NCI-H2081 (cell line): ENCODE measurements at places on chromosomes 12 and 14.

GRCh38 chr14:20610002-20610765 lies 19.0 kb upstream of the RNASE12 start:
- DNase-seq = peak; percentile 77

DNA sequence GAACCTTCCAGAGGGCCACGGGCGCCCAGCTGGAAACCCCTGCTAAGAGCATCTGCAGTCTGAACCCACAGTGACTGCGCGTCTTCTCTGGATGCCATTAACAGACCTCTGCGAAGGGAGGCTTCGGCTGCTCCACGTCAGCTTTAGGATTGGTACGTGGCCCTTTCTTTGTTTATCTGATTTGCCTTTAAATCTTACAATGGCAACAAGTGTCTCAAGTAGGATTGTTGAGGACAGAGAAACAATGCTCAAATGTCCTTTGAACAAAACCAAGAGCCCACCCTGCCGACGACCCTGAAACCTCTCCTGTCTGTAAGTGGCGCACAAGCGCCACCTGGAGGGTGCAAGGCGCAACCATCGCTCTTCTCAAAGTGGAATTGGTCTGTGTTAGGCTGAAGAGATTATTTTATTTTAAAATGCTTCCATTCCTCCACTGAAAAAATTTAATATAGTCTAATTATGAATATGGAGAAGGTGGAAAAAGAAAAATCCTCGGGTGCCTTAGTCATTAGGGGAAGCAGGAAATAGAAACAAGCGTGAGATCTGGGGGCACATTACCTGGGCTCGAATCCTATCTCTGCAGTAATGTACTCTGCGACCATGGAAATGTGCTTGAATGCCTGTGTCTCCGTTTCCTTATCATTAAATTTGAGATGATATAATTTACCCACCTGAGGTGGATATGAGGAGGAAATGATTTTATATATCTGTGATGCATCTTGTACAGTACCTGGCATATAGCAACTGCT lies 82.6 kb upstream of the PTPRB start:
- DNase-seq = peak; percentile 41

- DNase-seq = no peak
Observed at GRCh38 chr12:132147423-132148367, 3.4 kb downstream of the NOC4L start.

- no peak for DNase-seq
Observed at GRCh38 chr12:96228566-96229248, 34.5 kb downstream of the ELK3 start.

DNA sequence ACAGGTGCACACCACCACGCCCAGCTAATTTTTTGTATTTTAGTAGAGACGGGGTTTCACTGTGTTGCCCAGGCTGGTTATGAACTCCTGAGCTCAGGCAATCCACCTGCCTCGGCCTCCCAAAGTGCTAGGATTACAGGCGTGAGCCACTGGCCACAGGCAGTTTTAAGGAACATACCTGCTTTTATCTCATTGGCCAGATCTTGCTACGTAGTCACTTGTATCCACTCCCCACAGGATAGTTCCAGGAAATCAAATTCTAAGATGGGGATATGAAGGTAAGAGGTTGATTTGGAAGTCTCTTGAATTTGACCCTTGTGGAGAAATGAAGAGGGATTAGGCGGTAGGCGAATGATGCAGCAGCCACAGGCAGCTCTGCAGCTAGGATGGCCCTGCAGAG lies 8.8 kb upstream of the PLEKHG6 start:
- no peak for DNase-seq

GRCh38 chr12:127144770-127145169 lies 1122.2 kb upstream of the TMEM132C start:
- DNase-seq = no peak

GRCh38 chr12:49507139-49507538 lies 31.7 kb upstream of the KCNH3 start:
- DNase-seq = no peak

- DNase-seq = no peak
Observed at GRCh38 chr14:75042035-75042434, 9.2 kb downstream of the MLH3 start.

DNA sequence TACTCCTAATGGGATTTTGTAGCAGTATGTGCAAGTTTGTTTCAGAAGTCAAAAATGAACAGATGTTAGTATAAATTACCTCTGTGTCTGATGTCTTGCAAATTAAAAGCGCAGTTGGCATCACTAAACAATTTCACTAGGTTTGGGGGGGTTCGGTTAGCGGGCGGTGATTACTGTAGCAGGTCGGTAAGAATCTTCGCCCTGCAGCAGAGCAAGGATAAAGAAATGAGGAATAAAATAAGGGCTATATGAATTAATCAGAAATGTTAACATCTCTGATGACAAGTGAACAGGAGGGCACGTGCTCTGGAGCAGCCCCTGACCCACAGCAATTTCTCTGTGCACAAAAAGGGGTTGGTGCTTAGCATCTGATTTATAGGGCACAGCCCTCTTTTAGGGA lies 43.6 kb upstream of the VSX2 start:
- no peak for DNase-seq

DNA sequence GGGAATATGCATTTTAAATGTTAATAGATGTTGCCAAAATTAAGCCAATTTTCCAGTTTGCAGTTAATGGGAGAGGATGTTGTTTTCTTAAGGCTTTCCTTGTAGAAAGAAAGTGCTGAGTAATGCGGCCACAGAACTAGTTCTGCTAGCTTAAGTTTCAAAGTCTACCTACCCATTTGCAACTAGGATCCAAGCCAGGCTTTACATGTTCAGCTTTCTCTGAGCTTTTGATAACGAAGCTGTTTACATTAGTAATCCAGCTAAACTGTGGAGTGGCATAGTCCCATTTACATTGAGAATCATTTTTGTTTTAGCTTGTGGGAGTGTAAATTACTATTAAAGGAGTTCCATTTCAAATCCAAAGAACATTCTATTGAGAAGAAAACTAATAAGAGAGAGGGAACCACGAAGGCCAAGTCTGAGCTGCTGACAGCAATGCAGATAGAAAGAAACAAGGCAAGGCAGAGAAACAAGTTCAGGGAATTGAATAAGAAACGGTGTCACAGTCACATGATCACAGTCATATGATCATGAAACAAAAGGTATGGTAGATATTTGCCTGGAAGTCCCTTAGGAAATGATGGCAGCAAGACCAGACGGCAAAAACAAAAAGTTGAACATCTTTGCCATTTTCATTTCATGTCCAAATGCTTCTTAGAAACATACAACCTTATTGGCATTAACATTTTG lies 274.9 kb downstream of the PAWR start:
- no peak for DNase-seq

- peak; percentile 28 for DNase-seq
Observed at GRCh38 chr12:106179086-106179485, 40.3 kb upstream of the NUAK1 start.
